ENCODE measurements at places on chromosomes 13 and 19.

DNA sequence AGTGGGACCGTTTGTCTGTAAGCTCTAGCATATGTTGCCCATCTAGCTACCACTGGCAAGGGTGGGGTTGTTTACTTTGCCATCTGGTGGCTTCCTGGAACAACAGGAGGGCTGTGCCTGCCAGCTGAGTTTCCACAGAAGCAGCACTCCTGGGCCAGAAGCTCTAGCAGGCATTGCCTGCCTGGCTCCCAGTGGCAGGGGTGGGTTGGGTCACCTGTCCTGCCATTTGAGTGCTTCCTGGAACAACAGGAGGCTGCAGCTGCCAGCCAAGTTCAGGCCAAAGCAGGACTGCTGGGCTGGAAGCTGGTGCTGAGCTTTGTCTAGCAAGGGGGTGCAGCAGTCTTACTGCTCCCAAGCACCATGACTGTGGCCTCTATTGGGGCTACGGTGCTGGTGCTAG is 239.7 kb downstream of the MTUS2 start:
- DNase-seq: no peak

DNA sequence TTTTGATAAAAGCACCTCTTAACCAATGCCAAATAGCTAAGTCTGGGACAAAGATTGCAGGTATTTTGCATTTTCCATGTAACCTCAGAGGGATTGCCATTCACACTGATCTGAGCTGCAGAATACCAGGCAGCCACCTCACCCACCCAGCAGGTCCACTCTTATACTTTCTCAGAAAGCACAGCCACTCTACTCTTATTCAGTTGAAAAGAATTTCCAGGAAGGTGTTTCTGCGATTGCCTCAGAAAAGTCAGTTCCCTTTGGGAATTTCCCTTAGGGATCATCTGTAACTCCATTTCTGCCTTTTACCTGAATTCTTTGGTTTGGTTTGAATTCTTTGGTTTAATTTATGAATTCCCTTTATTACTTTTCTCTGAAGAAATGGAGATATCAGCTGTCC is 904 bp upstream of the ALOX5AP start:
- DNase-seq: no peak

GRCh38 chr13:32384702-32385101 is 43.2 kb downstream of the N4BP2L1 start:
- DNase-seq: no peak

DNA sequence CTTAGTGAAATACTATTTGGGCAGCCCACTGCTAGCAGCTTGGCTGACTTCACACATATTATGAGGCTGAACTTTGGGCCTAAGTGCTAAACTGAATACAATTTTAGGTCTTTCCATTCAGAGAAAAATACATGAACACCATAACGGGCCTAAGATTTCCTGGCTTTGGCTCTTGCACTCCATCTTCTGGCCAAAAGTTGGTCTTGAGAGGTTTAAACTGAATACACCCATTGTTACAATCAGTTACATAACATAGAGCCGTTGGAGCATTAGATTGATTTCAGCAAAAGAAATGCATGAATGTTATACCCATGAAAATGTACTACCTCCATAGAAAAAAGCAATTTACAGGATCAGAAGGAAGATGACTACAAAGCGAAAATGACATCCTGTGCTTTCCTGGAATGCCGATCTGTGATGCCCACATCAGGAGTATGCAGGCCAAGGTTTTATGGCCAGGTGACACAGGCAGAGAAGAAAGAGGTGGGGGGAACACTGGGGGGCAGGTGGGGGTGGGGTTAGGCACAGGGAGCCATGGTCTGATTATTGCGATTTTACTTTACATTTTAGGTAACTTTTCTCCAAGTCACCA is 11.1 kb upstream of the SHISA2 start:
- DNase-seq: no peak
